ENCODE measurements at places on chromosomes 7 and 10.

DNA sequence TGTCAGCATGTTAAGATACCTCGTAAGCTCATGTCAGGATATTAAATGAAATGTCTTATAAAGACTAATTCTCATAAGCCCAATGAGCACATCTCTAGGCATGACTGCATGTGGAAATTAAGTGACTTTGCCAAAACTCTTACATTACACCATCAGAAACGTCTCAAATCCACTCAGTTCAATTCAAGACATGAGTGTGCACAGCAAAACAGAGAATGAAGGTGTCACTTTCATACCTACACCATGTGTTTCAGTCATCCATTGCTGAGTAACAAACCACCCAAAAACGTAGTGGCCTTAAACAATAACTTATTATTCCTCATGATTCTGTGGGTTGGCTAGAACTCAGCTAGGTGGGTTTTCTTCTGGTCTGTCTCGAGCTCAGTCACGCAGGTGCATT, 99.8 kb downstream of the ATE1 start:
- no peak for DNase-seq

GRCh38 chr7:127708788-127709187, 56.8 kb downstream of the SND1 start:
- peak; percentile 68 for DNase-seq

GRCh38 chr7:117006907-117007684, 53.8 kb downstream of the ST7 start:
- DNase-seq: no peak

- no peak for DNase-seq
Measured at GRCh38 chr7:47373871-47374451, 207.9 kb downstream of the TNS3 start.

DNA sequence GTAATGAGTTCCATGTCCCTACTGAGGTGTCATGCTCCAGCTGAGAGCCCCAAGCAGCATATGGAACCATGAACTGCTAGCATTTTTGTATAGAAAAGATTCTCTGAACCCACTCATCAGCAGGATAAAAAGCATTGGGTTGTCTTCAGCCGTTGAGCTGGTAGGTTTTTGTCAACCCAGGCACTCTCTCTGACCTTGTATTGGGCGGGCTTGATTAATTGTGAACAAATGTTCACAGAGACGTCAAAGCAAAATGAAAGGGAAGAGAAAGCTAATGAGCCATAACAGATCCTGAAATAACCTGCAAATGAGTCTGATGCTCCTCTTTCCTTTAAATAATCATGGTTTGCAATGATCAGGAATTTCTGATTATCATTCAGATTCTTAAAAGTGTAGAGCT, 924.7 kb upstream of the CELF2 start:
- no peak for DNase-seq

- no peak for DNase-seq
Measured at GRCh38 chr7:156049366-156049765, 237.1 kb upstream of the SHH start.

DNA sequence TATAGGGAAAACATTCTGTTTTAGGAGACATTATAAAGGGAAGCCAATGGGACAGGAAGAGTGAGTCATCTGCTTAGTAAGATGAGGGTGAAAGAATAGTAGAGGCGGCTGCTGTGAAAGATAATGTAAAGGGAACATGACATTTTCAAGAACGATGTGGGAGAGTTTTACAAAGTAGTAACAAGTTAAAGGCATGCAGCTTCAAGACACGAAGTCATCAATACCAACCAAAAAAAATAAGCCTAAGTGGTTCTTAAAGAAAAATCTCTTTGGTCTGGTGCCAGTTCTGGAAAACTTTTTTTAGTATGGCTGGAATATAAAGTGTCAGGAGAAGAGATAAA, 6.1 kb downstream of the GSTO1 start:
- no peak for DNase-seq

DNA sequence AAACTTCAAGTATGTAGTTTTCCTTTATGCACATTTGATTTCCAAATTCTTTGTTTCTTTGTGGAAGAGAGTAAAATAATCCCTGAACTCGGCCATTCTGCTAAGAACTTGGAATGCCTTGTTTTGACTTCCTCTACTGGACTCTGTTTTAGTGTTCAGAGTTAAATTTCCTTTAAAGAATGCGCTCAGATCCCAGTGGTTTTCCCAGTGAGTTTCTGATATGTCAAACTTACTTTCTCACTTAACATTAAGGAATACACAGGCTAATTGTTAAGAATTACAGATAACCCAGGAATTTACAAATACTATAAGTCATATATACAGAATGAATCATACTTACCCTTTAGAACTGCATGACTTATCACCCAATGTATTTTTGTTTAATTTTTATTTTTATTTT, 1067.6 kb upstream of the CELF2 start:
- DNase-seq: no peak

GRCh38 chr10:93751124-93751523, 6.6 kb upstream of the LGI1 start:
- no peak for DNase-seq

DNA sequence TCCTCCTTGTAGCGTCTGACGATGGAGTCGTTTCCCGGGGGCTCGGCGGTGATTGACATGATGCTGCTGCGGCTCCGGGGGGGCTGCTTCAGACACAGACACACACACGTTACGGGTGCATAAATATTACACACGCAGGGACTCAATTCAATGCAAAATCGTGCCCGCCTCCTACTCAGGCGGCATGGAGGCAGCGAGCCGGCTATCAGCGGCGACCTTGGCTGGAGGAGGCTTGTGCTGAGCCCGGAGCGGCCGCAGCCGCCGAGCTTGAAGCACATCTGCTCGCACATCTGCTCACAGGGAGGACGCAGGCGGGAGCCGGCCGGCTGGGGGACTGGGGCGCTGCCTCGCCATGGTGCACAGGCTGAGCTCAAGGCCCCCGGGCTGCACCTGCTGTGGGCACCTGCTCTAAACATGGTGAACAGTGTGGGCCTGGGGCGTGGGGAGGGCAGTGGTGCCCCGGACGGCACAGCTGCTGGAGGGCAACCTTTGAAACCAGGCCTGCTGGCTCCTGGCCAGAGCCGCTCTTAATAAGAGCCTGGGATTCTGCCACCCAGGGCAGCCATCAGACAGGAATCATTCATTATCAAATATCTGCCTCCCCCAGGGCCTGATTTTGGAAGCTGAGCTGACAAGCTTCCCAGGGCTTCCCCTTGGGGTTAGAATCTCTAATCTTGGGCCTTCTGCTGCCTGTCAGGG, 84.7 kb upstream of the GNA12 start:
- DNase-seq: no peak

DNA sequence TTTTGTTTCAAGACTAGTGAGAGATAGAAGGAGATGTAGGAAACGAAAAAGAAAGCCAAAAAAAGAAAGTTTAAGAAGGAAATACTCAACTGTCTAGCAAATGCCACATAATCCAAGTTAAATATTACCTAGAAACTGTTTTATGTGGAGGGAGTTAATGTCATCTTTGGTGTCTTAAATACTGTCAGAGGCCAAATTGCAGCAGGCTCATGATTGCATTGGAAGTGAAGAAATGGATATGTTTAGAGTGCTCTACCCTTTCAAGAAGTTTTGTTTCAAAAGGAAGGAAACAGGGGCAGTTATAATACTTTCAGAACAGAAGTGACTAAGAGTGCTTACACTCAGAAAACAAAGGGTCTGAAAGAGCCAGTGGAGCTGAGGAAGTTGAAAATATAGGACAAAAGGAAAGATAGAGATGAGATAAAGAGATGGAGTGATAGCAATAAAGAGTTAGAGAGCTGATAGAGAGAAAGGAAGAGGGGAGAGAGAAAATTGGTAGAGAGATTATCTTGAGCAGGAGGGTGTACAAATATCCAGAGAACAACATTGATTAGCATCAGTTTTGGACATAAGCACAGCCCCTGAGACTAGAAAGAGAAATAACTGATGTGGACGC, 28.0 kb upstream of the GNAI1 start:
- no peak for DNase-seq

- no peak for DNase-seq
Measured at GRCh38 chr10:927131-927530, 4.4 kb downstream of the LARP4B start.

GRCh38 chr10:13939391-13939790, 352.6 kb downstream of the PRPF18 start:
- DNase-seq: no peak

DNA sequence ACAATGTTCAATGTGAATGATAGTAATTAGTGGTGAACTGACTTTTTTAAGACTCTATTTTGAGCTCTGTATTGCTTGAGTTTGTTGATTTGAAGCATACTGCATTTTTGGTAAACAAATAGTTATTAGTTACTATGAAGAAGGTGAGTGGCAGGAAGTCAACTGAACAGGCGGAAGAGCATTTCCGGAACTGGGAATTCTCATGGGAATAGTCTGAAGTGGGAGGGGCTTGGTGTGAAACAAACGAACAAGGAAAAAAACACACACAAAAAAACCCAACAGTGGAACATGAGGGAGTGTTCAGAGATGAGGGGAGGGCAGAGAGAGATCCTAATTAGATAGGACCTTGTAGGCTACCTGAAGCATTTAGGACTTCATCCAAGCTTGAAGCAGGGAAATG, 43.9 kb upstream of the C1QL3 start:
- no peak for DNase-seq

DNA sequence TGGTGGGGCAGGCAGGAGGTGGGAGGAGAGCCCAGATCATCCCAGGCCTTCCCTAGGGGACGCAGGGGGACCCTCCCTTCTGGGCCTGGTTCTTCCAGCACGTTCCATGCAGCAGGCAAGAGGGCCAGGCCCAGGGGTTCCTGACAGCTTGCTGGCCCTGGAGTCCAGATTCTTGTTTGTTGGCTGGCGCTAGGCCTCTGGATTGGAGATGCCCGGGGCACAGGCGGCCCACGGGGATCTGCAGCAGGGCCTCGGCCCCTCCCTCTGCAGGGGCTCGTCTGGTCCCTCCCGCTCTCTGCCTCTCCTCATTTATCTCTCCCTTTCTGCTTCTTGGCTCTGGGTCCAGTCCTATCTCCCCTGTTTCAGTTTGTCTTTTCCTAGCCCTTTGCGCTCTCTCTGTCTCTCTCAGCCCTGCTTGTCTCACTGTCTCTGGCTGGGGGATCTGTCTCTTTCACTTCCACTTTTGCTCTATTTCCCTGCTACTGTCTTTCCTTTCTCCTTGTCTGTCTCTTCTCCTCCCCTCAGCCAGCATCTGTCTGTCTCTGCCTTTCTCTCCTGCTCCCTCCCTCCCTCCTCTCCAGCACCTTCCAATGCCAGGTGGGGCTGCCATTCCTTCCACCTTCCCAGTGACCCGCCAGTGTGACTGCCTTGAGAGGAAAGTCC, 1.1 kb upstream of the AQP1 start:
- no peak for DNase-seq

DNA sequence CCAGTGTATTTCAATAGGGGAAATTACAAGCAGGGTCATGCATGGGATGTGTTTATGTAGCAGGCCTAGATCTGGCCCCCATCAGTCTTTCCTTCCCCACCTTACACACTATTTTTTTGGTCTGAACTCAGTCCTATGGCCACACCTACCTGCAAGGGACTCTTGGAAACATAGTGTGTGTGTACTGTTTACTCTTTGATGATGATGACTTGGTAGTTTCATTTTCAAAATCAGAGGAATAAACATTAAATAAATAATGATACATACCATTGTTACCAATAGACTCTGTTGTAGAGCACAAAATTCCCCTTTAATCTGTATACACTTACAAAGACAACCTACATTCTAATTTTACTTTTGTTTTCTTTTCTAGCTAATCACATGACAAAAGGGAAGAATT, 191.0 kb downstream of the ZEB1 start:
- DNase-seq: no peak

DNA sequence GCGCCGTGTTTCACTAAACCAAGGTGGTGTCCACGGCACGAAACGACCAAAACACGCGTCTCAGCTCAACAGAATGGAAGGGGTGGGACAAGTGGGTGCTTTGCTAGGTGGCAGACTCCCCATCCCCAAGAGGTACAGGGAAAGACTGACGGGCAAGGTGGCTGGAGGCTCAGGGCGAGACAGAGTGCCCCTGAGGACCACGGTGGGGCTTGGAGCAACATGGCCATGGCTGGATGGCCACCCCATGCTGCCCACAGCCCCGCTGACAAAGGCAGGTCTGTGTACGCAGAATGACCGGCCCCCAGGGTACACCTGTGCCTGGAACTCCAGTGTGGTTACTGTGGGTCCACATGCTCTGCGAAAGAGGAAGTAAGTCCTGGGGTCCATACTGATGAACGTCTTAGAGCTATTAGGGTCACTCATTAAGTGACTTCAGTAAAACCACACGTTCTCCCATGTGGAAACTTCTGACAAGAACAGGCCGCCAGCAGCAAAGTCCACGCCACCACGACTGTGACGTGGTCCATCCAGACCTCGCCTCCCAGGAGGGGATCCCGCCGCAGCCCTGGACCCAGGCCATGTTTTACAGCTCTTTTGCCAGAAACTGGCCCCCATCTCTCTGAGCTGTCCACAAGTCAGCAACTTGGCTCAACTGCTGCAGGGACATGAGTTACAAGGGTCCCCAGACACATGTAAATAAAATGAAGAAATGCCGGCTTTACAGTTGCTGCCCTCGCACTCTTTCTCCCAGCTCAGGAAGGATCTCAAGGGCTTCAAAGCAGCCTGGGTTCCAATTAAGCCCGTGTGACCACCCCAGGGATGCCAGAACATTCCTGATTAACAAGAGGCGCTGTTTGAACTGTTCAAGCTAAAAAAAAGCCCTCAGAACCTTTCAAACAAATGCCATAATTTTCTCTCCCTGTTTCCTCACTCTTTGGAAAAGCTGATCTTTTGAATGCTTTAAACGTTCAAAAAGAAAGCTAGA, 66.8 kb downstream of the MAD1L1 start:
- DNase-seq: no peak

DNA sequence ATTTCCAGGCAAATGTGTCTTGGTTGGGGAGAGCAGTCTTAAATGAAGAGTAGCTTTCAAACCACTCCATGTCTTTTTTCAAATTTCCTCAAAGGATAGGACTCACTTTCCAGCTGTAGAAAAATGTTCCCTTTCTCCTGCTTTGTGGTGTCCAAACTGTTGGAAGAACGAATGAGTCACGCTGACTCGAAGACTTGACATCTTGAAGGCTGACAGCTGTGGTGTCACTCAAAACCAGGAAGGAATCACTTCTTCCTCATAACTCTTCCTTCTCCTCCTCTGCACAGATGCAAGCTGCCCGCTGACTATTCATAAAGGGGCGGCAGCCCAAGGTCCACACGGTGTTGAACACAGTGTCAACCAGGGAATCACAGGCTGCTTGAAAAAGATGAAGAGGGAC, 19.2 kb downstream of the PLA2G12B start:
- DNase-seq: no peak

DNA sequence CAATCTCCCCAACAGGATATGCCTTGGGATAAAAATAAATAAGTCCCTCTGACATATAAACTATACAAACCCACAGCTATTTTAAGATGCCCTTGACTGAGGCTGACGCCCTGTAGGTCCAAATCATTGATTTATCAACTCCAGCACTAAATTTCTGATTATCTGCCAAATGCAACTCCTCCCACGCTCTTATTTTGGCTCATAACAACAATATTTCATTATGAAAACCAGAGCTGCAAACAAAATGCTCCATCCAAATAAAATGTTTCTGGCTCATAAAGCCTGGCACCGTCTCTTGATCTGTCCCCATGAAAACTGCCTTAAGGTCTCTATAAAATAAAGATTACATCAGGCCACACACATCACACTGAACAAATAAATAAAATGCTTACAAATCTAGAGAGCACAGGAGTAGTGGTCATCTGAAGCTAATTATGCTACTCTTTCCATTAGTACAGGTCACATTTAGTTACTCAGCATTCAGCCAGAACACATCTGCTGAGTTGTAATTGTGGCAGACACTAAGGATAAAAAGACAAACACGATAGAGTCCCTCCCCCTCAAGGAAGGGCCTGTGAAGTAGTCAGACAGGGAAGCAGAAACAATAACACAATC, 28.8 kb downstream of the CACUL1 start:
- DNase-seq: peak; percentile 4

Data from AG04450 (cell line).